ENCODE measurements at places on chromosomes 1 and 21. TPM values are rescaled to one million over a fixed set of nuclear protein-coding genes. Genes with fewer than 3 reads are reported as not detected.

DNA sequence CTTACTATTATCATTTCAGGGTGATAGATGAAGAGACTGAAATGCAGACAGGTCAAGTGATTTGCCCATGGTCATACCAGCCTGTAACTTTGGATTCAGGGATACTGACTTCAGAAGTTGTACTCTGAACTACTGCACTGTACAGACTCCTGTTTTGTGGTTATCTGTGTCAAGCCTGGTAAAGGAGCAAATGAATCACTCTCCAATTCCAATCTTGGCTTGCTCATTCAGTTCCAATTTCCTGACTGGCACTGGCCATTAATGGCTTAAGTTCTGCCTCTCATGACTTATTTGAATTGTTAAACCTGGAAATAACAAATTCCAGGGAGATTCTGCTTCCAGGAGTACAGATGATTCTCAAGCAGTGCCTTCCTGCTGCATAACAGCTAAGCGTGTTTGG lies 45.4 kb upstream of the PLD5 start:
- no peak overlapping the region for H3K27ac ChIP-seq
- DNase-seq: no peak
- H3K27me3 ChIP-seq: no peaks in the 10 kb centered on the region
- no peaks in the 10 kb centered on the region for H3K4me1 ChIP-seq
- no peak overlapping the region for H3K4me3 ChIP-seq

GRCh38 chr1:89812992-89813391 lies 7.8 kb upstream of the LRRC8D start:
- peaks cover 11% of the 10 kb centered on the region for H3K27me3 ChIP-seq
- no peaks in the 10 kb centered on the region for H3K36me3 ChIP-seq
- H3K4me1 ChIP-seq: peaks cover 50% of the 10 kb centered on the region
- H3K27ac ChIP-seq: peak overlapping the region; percentile 1

- peaks cover 71% of the 10 kb centered on the region for H3K27me3 ChIP-seq
- no peak overlapping the region for H3K27ac ChIP-seq
- H3K4me3 ChIP-seq: no peak overlapping the region
- H3K4me1 ChIP-seq: no peaks in the 10 kb centered on the region
Measured at GRCh38 chr21:33019516-33019884, 6.2 kb upstream of the OLIG2 start.

- H3K36me3 ChIP-seq: peaks cover 5% of the 10 kb centered on the region
- peaks cover 36% of the 10 kb centered on the region for H3K4me1 ChIP-seq
- no peak overlapping the region for H3K4me3 ChIP-seq
- no peak overlapping the region for H3K27ac ChIP-seq
- DNase-seq: no peak
Measured at GRCh38 chr1:20059847-20060246, 10.1 kb upstream of the PLA2G5 start.

DNA sequence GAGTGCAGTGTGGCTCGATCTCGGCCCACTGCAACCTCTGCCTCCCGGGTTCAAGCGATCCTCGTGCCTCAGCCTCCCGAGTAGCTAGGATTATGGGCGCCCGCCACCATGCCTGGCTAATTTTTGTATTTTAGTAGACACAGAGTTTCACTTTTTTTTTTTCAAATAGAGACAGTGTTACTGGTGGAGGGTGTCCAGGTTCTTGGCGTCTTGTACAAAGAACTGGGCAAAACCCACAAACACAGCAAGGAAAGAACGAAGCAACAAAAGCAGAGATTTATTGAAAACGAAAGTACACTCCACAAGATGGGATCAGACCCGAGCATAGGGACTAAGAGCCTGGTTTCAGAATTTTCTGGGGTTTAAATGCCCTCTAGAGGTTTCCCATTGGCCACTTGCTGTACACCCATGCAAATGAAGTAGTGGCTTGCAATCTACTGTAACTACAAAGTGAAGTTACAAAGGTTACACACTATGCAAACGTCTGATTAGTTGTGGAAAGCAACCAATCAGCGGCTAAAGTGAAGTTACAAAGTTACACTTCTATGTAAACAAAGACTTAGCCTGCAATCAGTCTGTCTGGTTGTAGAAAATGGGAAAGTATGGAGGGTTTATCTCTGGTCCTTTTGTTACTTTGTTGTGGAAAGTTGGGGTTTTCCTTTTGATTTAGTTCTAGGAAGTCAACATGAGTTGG lies 199.1 kb downstream of the DYRK1A start:
- DNase-seq: peak; percentile 40
- H3K27me3 ChIP-seq: peaks cover 1% of the 10 kb centered on the region
- peak overlapping the region; percentile 99 for H3K27ac ChIP-seq
- H3K36me3 ChIP-seq: no peaks in the 10 kb centered on the region

GRCh38 chr1:154420961-154421924 lies 16.1 kb downstream of the IL6R start:
- H3K36me3 ChIP-seq: no peaks in the 10 kb centered on the region
- no peak overlapping the region for H3K4me3 ChIP-seq
- no peak for DNase-seq
- peak overlapping the region; percentile 29 for H3K27ac ChIP-seq

DNA sequence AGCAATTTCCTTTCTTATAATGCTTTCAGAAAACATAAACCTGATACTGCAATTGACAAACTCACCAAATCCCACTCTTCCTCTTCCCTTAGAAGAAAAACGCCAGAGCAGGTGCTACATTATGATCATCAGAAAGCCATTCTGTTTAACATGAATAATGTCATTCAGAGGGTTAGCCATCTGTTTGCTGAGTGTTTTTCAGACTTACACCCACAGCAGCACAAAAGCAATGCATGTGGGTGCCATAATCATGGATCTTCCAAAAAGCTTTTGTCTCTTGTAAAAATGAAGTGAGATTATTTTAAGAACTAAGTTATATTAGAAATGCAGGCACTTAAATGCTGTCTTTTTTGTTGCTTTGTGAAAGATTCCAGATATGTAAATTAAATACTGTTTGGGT lies 204.6 kb upstream of the TMPRSS15 start:
- H3K4me1 ChIP-seq: no peaks in the 10 kb centered on the region
- DNase-seq: no peak
- H3K27ac ChIP-seq: no peak overlapping the region
- H3K4me3 ChIP-seq: no peak overlapping the region
- H3K36me3 ChIP-seq: peaks cover 4% of the 10 kb centered on the region
- H3K27me3 ChIP-seq: peaks cover 2% of the 10 kb centered on the region

DNA sequence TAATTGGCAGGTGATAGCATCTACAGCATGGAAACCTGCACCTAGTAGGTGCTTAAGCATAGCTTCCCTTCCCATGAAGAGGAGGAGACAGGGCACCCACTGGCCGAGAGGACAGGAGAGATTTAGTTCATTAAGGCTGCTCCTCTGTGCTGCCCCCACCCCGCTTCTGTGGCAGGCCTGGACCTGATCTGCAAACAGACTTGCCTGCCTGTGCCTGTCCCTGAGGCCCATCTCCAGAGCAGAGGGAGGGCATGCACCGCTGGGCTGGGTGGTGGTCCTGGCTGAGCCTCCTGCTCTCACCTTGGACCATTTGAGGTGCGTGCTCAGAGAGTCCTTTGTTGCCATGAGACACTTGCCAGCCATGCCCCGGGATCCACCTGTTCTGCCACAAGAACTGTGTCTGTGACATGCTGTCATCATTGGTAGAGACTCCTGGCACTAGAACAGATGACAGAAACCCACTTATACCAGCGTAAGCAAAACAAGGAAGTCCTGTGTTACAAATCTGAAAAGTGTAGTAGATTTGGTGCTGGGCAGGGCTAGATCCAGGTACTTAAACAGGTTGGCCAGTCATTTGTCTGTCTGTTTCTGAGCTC lies 55.6 kb downstream of the PTPRF start:
- H3K36me3 ChIP-seq: peaks cover 4% of the 10 kb centered on the region
- H3K4me3 ChIP-seq: no peak overlapping the region
- H3K27ac ChIP-seq: no peak overlapping the region
- no peak for DNase-seq
- peaks cover 3% of the 10 kb centered on the region for H3K27me3 ChIP-seq

DNA sequence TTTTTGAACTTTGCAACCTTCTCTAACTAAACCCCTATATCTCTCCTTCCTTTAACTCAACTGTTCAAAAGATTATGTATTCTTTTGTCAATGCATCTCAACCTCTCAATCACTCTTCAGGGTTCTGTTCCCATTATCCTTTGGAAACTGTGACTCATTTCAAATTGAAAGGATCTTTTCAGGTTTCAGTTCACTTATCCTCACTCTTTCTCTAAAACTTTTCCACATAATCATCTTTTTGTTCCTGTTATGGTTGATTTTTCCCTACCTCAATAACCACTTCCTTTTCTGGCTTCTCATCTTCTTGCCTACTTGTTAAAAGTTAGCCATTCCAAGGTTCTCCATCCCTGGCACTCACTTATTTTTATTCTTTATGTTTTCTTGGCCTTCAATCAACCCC lies 56.2 kb upstream of the NUF2 start:
- H3K36me3 ChIP-seq: no peaks in the 10 kb centered on the region
- no peak for DNase-seq
- H3K4me1 ChIP-seq: no peaks in the 10 kb centered on the region
- no peaks in the 10 kb centered on the region for H3K27me3 ChIP-seq

DNA sequence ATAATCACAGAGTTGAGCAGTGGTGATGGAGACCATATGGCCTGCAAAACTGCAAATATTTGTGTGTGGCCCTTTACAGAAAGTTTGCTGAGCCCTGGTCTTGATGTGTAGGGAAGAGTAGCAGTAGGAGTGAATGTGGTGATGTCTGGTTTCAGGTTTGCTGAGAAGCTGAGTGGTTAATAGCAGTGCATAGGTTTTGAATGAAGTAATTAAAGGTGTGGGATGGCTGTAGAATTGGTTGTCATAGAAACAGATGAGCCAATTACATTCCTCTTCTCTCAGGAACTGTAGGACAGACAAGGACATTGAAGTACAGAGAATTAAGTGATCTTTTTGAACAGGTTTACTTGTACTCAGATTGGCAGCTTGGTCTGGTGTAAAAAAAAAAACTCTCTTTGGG lies 37.4 kb downstream of the PRDM2 start:
- H3K36me3 ChIP-seq: no peaks in the 10 kb centered on the region
- no peak for DNase-seq
- no peak overlapping the region for H3K27ac ChIP-seq
- peaks cover 9% of the 10 kb centered on the region for H3K4me1 ChIP-seq
- no peaks in the 10 kb centered on the region for H3K27me3 ChIP-seq
- H3K4me3 ChIP-seq: no peak overlapping the region

DNA sequence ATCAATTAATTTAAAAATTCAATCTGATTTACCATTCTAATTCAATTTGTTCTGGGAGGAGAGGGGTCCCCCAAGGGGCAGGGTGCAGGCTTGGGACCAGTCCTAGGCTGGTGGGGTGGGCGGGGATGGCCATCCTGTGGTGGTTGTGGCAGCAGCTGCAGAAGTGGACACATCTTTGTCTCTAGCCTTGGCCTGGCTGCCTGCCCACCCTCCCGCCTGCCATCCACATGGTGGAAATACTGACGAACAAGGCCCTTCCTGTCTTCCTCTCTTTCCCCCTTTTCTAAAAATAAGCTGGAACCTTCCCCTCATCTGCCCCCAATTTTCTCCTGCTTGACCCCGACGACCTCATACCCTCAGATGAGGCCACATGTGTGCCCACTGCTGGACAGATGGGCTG lies 130.9 kb downstream of the FOXD2 start:
- no peaks in the 10 kb centered on the region for H3K27me3 ChIP-seq
- peaks cover 37% of the 10 kb centered on the region for H3K4me1 ChIP-seq
- peak; percentile 8 for DNase-seq
- H3K4me3 ChIP-seq: no peak overlapping the region
- peak overlapping the region; percentile 97 for H3K27ac ChIP-seq
- H3K36me3 ChIP-seq: no peaks in the 10 kb centered on the region

- H3K27ac ChIP-seq: no peak overlapping the region
- H3K4me3 ChIP-seq: no peak overlapping the region
- H3K27me3 ChIP-seq: peaks cover 10% of the 10 kb centered on the region
- H3K36me3 ChIP-seq: no peaks in the 10 kb centered on the region
- DNase-seq: no peak
- no peaks in the 10 kb centered on the region for H3K4me1 ChIP-seq
Measured at GRCh38 chr21:37688952-37689659, 227.2 kb downstream of the KCNJ6 start.

GRCh38 chr1:18278946-18279345 lies 171.3 kb downstream of the IGSF21 start:
- no peaks in the 10 kb centered on the region for H3K4me1 ChIP-seq
- no peak overlapping the region for H3K4me3 ChIP-seq
- H3K27ac ChIP-seq: no peak overlapping the region
- peaks cover 3% of the 10 kb centered on the region for H3K27me3 ChIP-seq
- peaks cover 11% of the 10 kb centered on the region for H3K36me3 ChIP-seq

DNA sequence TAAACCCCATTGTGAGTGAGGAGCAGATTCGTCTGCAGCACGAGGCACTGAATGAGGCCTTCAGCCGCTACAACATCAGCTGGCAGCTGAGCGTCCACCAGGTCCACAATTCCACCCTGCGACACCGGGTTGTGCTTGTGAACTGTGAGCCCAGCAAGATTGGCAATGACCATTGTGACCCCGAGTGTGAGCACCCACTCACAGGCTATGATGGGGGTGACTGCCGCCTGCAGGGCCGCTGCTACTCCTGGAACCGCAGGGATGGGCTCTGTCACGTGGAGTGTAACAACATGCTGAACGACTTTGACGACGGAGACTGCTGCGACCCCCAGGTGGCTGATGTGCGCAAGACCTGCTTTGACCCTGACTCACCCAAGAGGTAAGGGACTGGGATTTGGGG lies 132.2 kb downstream of the PAPPA2 start:
- H3K27me3 ChIP-seq: peaks cover 3% of the 10 kb centered on the region
- DNase-seq: no peak
- no peak overlapping the region for H3K4me3 ChIP-seq
- no peaks in the 10 kb centered on the region for H3K4me1 ChIP-seq
- H3K27ac ChIP-seq: no peak overlapping the region
- no peaks in the 10 kb centered on the region for H3K36me3 ChIP-seq

GRCh38 chr1:108199781-108200686 lies at the start of gene SLC25A24:
Gene SLC25A24 (minus strand): TSS chr1:108200343. CDS start chr1:108200138, 205 bp downstream.
- peak within 1 kb of the TSS; percentile 87 for H3K27ac ChIP-seq
- peaks cover 42% of the 10 kb centered on the region for H3K4me1 ChIP-seq
- peak; percentile 61 for DNase-seq
- peaks cover 1% of the 10 kb centered on the region for H3K27me3 ChIP-seq

- no peak overlapping the region for H3K4me3 ChIP-seq
- no peak overlapping the region for H3K27ac ChIP-seq
- DNase-seq: no peak
Measured at GRCh38 chr1:108080448-108080847, 115.5 kb upstream of the VAV3 start.

EBNA1BP2 gene
- 113 TPM for total RNA-seq

HSD11B1 gene
- not detected for total RNA-seq

PRAMEF1 gene
- not detected for total RNA-seq

VANGL2 gene
- not detected for total RNA-seq

SYDE2 gene
- total RNA-seq: 10.2 TPM

DPH2 gene
- 22.7 TPM for total RNA-seq

CAPN8 gene
- total RNA-seq: not detected

ITGB2 gene
- not detected for total RNA-seq

LRRC39 gene
- total RNA-seq: not detected
